Activated CD4-positive, alpha-beta T cell treated with anti-CD3 and anti-CD28 coated beads, Interleukin-2, amount 50 U/mL, for 24 hours (primary cell): ENCODE measurements at places on chromosomes 7 and 10.

GRCh38 chr10:59617996-59618395, 91.7 kb downstream of the SLC16A9 start:
- no peak for DNase-seq

GRCh38 chr7:66359656-66360211, 154.6 kb downstream of the TPST1 start:
- no peak for DNase-seq

GRCh38 chr7:20539201-20539600, 76.3 kb upstream of the ABCB5 start:
- DNase-seq: no peak

- no peak for DNase-seq
These were observed 4.1 kb upstream of the KMT2E start for GRCh38 chr7:105009667-105010503.

DNA sequence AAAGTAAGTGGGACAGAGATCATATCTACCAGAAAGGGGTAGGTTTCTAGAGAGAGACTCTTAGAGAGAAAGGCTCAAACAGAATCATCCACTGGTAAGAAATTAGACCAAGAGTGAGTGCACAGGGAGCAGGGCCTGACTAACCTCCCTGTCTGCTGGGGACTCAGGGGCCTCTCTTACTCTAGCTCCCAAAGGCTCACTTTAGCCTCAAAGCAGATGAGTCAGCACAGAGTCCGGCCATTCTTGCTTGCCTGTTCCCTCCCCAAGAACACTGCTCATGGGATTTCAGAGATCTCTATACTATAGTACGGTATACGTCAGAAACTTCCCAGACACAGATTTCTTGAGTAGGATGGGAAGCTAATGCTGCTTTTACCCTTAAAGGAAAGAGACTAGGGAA, 32.7 kb downstream of the RBM28 start:
- DNase-seq: no peak

DNA sequence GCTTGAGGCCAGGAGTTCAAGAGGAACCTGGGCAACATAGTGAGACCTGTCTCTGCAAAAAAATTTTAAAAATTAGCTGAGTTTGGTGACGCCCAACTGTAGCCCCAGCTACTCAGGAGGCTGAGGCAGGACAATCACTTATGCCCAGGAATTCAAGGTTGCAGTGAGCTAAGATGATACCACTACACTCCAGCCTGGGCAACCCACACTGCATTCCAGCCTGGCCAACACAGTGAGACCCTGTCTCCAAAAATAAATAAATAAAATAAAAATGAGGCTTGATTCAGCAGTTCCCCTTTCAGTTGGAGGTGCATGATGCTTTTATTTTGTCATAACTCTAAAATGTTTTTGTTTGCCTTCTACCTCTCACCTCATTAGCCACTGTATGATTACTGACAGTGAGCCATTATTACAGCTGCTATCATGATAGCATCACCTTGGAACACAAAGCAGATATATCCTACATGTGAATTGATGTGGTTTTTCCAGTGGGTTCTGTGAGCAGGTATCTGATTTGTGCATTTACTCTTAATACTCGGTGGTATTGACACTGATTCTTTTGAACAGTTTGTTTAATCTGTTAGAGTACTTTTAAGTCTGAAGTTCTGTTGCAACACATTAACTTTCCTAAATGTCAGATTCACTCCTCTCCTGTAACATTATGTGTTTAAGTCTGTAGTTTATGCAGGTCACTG, 49.1 kb downstream of the ARID5B start:
- DNase-seq: no peak

GRCh38 chr7:95596198-95597063, at the start of gene PDK4:
PDK4 (minus strand) TSS chr7:95596516; CDS start chr7:95596293, 223 bp downstream.
- no peak for DNase-seq

- DNase-seq: no peak
These were observed 73.2 kb downstream of the SPDYE5 start for GRCh38 chr7:75565132-75565837.
